ENCODE measurements at places on chromosomes 4 and X.

DNA sequence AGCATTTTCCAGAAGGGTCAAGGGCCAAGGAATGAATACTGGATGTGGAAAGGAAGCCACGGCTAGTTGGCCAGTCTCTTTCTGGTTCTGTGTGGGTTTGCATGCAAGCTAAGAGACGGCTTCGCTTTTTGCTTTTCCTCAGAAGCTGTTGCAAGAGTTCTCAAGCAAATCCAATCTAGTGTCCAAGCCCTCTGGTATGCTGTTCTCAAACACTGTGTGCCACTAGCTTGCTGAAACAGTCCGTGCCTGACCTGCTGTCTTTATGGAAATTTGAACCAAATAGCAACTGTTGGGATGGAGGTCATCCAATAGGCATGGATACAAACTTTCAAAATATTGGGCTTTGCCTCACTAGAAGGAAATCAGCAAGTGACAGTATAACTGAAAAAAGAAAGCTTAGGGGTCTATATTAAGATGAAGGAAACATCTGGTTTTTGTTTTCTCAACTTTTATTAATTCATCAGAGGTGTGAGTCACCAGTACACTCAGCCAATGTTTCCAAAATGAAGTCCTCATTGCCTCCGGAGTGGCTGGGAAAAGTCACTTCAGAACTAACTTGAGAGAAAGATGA is 70.5 kb downstream of the SLC9A6 start:
- peak; percentile 90 for DNase-seq

- no peak for DNase-seq
Observed at GRCh38 chr4:25320773-25321172, 8.2 kb downstream of the ZCCHC4 start.

GRCh38 chrX:41491267-41492004 is 44.3 kb downstream of the NYX start:
- DNase-seq, result no peak

GRCh38 chr4:78592088-78592783 is 40.7 kb downstream of the ANXA3 start:
- DNase-seq, result no peak

DNA sequence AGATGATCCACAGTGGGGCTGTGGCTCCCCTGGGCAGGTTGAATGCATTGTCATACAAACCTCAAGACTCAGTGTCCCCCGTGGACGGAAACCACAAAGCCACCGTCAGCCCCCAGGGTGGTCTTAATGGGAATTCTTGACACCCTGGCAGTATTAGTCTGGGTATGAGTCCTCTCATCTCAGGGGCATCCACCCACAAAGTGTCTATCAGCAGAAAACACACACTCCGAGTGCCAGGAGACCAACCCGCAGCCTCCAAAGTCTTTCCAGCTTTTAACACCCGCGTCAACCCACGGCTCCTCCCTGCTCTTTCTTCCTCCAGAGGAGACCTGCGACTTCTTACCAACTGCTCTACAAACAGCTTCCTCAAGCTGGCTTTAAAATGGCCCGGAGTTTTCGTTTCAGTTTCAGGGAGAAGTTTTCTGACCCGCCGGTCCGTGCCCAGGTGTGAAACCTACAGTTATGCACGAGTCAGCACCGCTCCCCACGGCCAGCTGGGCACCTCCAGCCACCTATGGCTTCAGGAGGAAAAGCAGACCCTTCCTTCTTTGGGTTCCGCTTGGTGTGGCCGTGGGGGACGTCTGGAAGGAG is 14.4 kb upstream of the ASMTL start:
- no peak for DNase-seq

DNA sequence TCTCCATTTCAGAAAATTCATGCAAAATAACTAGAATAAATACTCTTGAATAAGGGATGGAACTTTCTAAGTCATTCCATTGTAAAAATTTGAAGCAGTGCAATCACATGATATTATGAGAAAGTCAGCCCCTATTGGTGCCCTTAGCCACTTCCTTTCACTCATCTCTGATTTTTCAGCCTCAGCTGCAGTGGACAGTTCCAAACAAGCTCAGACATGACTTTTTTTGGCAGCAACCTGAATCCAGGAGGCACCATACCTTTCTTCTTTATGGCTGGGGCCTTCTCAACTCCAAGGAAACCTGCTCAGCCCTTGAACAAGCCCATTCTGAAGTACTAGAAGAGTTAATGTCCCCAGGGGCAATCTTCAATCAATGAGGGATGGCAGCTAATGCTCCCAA is 40.5 kb downstream of the MAPK10 start:
- no peak for DNase-seq

GRCh38 chrX:1323315-1323714 is 13.3 kb upstream of the IL3RA start:
- DNase-seq, result peak; percentile 64

- DNase-seq, result no peak
Observed at GRCh38 chrX:28379103-28379502, 208.1 kb upstream of the IL1RAPL1 start.

GRCh38 chrX:23819385-23820234 is 36.6 kb downstream of the SAT1 start:
- peak; percentile 36 for DNase-seq

DNA sequence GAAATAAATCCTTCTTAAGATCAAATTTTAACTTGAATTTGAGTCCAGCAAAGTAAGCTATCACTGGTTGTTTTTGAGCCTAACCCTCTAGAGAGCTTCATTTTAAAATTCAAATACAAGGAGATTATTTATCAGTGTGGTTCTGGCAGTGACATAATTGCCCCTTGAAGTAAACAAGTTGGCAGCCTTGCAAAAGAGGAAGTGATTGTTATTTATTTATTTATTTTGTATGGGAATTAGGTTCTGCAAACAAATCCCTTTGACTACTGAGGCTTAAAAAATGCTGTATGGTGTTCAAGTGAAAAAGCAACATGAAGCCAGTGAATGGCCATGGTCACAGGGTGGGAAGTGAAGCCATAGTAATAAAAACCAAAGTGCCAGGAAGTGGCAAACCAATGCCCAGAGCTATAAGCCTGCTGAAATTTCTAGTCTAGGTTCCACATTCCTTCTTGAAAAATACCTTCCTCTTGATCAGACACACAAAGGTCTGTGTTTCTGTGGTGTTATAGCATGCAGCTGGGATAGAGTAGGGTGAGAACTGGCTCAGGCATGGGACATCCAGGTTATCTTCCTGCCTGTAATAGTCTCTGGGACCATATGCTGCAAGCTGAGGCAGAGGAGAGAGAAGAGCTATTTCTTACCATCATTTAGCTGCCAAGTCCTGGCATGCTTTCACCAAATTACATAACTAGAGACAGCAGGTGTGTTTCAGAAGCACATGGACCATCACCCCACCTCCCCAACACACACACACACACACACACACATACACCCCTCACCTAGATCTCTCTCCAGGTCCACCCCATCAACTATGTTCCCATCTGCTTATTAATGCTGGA is 47.1 kb upstream of the TSPAN7 start:
- no peak for DNase-seq
